ENCODE measurements at places on chromosomes 12 and 14.

GRCh38 chr14:86430853-86431252 is 900.9 kb downstream of the FLRT2 start:
- no peak for DNase-seq

GRCh38 chr14:76088326-76088725 is 63.4 kb upstream of the GPATCH2L start:
- no peak for DNase-seq

GRCh38 chr12:99609455-99610181 is 37.9 kb upstream of the GARIN6 start:
- DNase-seq = no peak

- no peak for DNase-seq
These were observed 107.3 kb downstream of the BCL11B start for GRCh38 chr14:99164712-99165111.

DNA sequence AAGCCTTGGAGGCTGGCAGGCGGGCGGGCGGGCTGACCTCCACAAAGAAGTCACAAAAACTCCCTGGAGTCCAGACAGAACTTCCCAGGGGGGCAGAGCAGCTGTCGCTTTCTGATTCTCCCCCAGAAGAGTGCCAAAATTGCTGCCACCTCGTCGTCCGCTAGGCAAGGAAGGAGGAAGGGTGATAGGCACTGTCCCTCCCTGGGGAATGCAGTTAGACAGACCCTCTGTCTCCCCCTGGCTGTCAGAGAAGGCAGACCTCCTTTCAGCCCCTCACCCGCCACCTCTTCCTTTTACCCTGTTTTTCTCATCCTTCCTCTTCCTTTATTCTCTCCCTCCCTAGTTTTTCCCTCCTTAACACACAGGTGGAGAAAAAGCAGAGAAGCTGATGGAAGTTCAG is 18.7 kb downstream of the GRIN2B start:
- no peak for DNase-seq

- DNase-seq = no peak
These were observed 510 bp downstream of the ARID2 start for GRCh38 chr12:45730084-45730347.
